ENCODE measurements at places on chromosomes 2 and 18. TPM values are rescaled to one million over a fixed set of nuclear protein-coding genes. Genes with fewer than 3 reads are reported as not detected.

GRCh38 chr2:203340791-203341487 lies 12.7 kb downstream of the ABI2 start:
- DNase-seq = peak; percentile 52

DNA sequence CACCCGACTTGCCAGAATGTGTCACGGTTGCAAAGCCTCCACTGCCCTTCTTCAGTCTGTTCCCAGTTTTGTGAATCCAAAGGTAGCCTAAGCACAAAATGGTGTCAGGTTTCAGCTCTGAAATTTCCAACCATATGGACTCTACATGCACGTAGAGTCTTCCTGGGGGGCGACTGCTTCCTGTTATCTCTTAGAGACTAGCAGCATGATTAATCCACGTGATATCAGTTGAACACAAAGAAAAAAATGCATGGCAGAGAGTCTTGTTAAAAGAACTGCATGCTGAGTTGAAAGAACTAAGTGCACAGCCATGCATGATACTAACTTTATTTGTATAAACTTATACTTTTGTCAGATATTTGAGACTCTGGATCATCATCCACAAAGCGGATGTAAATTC lies 404.4 kb downstream of the SOCS6 start:
- peak; percentile 54 for DNase-seq

GRCh38 chr18:58484989-58485981 lies 143.6 kb downstream of the ALPK2 start:
- peak; percentile 65 for DNase-seq

DNA sequence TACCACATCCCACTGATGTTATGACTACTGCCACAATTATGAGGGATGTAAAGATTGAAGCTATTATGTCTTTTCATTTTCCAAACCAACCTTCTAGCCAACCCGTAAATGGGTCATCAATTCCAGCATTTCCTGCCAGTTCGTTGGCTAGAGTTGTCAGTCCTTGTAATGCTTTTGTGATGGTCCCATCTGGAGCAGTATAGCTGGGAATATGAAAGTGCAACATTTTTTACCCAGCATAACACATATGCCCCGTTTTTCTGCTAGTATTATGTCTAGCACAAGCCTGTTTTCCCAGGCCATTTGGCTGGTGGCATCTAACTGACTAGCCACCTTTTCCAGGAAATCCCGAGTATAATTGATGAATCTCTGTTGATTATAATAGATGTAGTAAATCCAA lies 1501.6 kb upstream of the SLC39A10 start:
- DNase-seq = no peak

The FBLN7 gene
- total RNA-seq = 18.4 TPM

- no peak for DNase-seq
These were observed 62.7 kb upstream of the DOCK10 start for GRCh38 chr2:225104971-225105370.

DNA sequence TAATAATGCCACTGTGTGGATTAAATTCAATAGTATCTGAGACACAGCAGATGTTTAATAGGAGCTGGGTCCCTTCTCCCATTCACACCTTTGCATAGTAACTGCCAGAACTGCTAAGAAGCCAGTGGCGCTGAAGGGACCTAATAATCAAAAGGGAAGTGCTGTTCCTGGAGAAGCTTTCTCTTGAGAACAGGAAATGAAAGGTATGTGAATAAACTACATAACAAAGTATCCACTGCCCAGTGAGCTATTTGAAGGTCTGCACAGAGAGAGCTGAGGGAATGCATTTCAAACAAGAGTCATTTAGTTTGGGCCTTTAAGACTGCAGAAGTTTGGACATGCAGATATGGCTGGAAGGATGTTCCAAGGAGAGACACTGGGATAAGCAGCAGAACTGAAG lies 56.1 kb upstream of the KIDINS220 start:
- no peak for DNase-seq

GRCh38 chr2:74072565-74072964 lies 75.1 kb downstream of the BOLA3 start:
- no peak for DNase-seq

DNA sequence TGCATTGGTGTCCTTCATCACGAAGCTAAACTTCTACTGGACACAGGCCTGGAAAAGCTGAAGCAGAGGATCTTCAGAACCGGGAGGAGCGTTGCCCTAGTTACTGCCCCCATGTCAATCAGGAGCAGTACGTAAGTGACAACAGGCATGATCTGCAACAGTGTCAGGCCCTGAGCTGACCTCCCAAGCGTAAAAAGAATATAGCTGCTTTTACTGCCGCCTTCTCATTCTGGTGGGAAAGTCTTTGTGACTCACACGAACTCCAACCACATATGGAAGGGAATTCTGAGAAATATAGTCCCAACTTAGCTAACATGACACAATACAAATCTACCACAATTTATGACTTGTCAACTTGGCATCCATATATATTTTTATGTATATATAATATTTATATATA lies 1007.7 kb upstream of the CDH2 start:
- no peak for DNase-seq

The DYSF gene
- total RNA-seq = 1.1 TPM

The LIMS1 gene
- 30.8 TPM for total RNA-seq

DNA sequence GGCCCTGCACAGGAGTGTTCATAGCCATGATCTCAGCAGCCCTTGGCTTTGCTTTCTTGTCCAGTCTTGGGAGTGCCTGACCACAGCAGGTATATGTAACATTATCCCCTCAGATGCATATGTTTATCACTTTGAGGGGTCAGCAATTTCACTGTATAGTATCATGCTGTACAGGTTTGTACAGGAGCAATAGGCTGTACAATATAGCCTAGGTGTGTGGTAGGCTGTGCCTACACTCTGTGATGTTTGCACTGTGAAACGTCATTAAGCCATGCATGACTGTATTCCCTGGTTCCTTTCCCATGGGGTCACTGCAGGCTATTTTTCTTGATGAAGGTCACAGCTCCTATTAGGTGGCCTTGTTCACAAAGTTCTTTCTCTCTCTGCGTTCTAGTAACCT lies 4.7 kb upstream of the IL36G start:
- DNase-seq = no peak

The ATP6V1B1 gene
- total RNA-seq = 0.99 TPM

GRCh38 chr18:59822612-59823550 lies 76.9 kb upstream of the PMAIP1 start:
- DNase-seq = no peak

GRCh38 chr2:185147361-185147760 lies 549.0 kb downstream of the ZNF804A start:
- no peak for DNase-seq

- DNase-seq = no peak
These were observed 328.4 kb downstream of the DYSF start for GRCh38 chr2:71781695-71782228.

The CROCC2 gene
- not detected for total RNA-seq
